ENCODE measurements at places on chromosomes 4 and X. TPM values are rescaled to one million over a fixed set of nuclear protein-coding genes. Genes with fewer than 3 reads are reported as not detected.

- no peak for DNase-seq
Observed at GRCh38 chrX:140715787-140716186, 6.2 kb downstream of the LINC00632 start.

- no peak for DNase-seq
Observed at GRCh38 chrX:133600536-133600935, 185.2 kb upstream of the GPC4 start.

DNA sequence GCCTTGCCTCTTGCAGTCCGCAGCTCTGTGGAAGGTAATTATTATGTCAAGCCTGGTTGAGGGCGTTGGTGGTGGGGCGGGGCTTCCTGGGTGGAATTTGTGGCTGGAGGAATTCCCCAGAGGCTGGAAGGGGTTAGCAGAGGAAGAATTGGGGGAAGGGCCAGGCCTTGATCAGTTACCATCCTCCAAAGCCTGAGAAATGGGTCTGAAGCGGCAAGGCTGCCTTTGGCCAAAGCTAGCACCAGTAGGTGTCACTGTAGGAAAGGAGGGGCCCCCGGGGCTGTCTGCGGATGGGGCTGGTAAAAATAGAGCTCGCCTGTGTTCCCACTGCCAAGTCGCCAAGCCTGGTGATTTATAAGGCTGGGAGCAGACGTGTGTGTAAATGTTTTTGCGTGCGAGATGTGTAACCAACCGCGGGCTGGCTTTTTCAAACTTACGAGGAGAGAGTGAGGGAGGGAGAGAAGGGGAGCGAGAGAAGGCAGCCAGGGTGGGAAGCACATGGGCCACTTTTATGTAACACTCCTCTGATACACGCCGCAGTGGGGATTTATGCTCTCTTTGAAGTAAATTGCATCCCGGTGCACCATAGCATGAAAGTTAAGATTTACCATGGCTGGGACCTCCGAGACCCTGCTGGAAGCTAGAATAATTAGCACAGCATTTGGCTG lies 367.0 kb downstream of the BCOR start:
- peak; percentile 83 for DNase-seq

DNA sequence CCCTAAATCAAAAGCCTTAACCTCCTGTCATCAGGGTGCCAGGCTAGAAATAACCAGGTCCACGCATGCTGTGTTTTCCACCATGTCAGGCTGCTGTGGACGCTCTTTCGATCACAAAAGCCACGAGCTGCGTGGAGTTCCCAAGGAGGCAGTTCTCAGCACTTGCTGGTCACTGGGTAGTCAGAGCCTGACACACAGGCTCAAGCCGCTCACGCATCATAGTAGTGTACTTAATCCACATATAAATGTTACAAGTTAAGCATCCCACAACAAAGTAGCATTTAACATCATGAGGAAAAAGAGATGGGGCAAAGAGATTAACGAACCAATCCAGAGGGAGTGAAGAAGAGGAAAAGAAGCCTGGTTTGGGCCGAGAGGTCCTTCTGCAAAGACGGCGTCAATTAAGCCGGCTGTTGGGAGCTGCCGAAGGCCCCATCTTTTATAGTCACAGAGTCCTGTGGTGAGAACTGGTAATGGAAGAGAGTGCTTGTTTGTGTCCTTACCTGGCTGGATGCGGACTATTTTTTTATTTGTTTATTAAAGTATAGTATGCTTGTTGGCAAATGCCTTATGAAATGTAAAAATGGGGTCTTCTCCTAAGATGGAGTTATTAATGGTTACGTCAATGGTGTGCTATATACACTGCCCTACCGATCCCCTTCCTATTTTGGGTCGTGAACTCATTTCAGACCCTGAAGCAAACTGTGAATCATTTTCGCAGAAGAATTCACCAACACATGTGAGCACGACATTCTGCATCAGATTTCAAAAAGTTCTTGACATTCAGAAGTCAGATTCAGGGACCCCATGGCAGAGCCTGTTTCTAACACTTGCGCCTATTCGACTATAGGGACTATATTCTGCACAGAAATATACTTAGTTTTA lies 675 bp downstream of the PRIMPOL start:
- DNase-seq: peak; percentile 39

DNA sequence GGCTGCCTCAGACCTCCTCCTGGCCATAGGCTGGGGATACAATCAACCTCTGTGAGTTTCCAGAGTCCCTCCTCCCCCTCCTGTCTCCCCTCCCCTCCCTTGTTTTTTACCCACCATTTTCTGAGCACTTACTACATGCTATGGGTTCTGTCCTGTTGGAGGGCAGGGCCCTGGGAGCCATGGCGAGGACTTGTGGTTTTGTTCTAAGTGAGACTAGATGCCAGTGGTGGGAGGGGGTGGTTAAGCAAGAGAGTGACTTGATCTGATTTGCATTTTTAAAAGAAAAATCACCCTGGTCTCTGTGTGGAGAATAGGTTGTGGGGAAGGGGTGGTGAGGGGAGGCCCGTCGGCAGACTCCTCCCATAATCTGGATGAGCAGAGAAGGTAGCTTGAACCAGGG lies 39.5 kb downstream of the EFNB1 start:
- DNase-seq: no peak

DNA sequence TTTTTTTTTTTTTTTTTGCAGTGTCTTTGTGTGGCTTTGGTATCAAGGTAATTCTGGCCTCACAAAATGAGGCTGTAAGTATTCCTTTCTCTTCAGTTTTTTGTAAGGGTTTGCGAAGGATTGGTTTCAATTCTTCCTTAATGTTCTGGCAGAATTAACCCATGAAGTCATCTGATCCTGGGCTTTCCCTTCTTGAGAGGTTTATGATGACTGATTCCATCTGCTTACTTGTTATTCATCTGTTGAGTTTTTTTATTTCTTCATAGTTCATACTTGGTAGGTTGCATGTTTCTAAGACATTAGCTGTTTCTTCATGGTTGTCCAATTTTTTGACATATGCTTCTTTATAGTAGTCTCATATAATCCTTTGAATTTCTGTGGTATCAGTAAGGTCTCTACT lies 181.4 kb upstream of the PDE5A start:
- no peak for DNase-seq

GRCh38 chrX:14864631-14865030 lies 8.2 kb downstream of the FANCB start:
- DNase-seq: no peak

DNA sequence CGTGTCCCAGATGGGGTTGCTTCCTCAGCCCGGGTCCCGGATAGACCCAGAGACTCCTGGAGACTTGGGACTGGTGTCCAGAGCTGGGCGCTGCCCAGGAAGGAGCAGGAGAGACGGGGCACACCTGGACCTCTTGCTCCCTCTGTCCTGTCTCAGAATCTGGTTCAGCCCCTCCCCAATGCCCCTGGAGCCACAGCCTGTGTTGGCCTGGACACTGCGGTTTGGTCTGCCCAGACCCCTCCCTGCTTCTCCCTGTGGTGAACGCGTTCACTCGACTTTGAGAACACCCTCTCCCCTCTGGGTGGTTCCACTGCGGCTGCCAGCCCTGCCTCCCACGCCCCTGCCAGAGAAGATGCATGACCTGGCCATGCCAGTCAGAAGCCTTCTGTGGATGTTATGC lies 111.1 kb downstream of the HMX1 start:
- no peak for DNase-seq

GRCh38 chrX:2486476-2487133 lies 14.2 kb downstream of the DHRSX start:
- DNase-seq: no peak

- DNase-seq: no peak
Observed at GRCh38 chrX:34657726-34658070, 613 bp upstream of the TMEM47 start.

DNA sequence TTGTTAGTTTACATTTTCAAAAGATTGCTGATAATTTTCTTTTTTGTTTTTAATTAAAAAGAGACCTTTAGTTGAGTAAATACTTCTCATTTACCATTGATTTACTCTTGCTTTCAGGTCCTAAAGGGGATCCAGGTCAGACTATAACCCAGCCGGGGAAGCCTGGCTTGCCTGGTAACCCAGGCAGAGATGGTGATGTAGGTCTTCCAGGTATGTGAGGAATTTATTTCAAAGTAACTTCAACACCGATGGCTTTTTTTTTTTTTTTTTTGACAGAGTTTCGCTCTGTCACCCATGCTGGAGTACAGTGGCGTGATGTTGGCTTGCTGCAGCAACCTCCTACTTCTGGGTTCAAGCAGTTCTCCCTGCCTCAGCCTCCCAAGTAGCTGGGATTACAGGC lies 135.1 kb downstream of the IRS4 start:
- DNase-seq: no peak

DNA sequence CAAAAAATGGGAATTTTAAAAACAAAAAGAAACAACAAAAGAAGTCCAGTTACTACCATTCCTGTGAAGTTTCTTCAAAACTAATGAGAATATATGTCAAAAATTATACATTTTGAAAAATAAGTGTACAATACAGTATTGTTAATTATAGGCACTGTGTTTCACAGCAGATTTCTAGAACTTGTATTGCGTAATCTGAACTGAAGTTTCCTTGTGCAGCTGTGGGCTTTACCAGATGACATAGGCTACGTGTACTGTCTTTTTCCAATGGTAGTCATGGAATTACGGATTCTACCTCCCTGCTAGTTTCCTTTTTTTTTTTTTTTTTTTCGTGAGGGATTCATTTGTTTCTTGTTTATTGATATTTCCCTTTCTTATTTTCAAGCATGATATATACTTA lies 113.8 kb upstream of the GABRA2 start:
- no peak for DNase-seq

GRCh38 chr4:65546882-65547416 lies 123.3 kb downstream of the EPHA5 start:
- no peak for DNase-seq

GRCh38 chr4:5409237-5409636 lies 299.1 kb downstream of the EVC2 start:
- no peak for DNase-seq

GRCh38 chr4:113057891-113058290 lies 8.4 kb downstream of the ANK2 start:
- peak; percentile 38 for DNase-seq

DNA sequence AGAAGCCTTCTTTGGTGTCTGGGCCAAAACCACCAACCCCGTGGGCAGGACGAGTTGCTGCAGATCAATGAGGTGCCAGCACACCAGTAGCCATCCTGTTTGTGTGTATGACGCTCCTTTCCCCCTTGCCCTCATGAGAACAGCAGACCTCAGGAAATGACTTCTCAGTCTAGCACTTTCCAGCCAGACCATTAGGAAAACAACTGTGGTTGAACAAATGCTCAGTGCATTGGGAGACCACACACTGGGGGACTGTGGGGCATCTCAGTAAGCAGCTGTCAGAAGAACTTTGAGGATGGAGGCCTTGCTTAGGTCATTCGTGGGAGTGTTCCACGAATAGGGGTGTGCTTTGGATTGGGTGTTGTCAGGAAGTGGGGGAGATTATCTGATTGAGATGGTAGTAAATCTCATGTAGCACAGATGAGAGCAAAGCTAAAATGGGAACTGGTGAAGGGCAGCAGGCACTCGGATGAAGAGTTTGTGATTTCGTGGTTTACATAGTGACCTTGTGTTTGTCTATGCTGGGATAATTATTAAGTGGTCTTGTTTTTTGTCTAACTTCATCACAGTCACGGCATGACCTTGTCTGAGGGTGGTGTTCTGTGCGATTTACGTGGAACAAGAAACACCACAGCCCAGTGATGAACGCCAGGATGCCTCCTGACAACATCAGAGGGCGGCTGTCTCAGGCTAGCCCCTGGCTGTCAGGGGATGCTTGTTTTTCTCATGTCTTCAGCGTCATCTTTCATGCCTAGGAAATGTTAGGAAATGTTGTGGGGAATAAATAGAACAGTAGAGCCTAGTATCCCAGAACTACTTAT lies 70.1 kb downstream of the USP46 start:
- no peak for DNase-seq

AMOT gene
- total RNA-seq: 3.2 TPM

RHOXF2B gene
- not detected for total RNA-seq

NMU gene
- 55.0 TPM for total RNA-seq

NDNF gene
- 0.29 TPM for total RNA-seq

GAGE12H gene
- not detected for total RNA-seq

P2RY10 gene
- total RNA-seq: not detected

MRPS18C gene
- total RNA-seq: 38.3 TPM
